Substantia nigra (tissue), 51 donors: ENCODE measurements at places on chromosomes 16 and 17.

DNA sequence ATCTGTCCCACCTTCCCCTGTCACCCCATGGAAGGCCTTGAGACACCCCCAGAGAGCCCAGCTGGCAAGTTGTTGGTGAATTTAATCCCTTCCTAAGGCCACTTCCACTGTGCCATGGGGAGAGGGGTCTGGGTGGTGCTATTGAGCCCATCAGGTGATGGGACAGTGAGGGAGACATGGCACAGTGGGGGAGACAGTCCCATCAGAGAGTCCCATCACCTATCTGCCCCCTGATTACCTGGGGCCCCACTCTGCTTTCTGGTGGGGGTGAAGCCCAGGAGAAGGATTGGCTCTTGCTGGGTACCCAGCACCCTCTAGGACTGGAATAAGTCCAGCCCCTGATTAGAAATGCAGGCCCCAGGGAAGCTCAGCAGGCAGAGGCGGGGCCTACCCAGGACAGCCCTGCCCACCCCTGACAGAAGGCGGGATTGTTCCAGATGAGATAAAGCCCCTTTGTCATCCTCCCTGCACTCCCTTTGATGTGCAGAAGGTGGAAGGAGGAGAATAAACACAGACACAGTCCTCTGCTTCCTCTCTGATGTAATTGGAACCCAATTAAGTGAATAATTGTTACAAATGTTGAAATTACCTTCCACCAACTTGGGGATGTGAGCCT, 18.9 kb downstream of the TMEM132E start:
- peak; percentile 63 for DNase-seq

GRCh38 chr16:87927195-87927562, 9.2 kb downstream of the CA5A start:
- no peak for DNase-seq

DNA sequence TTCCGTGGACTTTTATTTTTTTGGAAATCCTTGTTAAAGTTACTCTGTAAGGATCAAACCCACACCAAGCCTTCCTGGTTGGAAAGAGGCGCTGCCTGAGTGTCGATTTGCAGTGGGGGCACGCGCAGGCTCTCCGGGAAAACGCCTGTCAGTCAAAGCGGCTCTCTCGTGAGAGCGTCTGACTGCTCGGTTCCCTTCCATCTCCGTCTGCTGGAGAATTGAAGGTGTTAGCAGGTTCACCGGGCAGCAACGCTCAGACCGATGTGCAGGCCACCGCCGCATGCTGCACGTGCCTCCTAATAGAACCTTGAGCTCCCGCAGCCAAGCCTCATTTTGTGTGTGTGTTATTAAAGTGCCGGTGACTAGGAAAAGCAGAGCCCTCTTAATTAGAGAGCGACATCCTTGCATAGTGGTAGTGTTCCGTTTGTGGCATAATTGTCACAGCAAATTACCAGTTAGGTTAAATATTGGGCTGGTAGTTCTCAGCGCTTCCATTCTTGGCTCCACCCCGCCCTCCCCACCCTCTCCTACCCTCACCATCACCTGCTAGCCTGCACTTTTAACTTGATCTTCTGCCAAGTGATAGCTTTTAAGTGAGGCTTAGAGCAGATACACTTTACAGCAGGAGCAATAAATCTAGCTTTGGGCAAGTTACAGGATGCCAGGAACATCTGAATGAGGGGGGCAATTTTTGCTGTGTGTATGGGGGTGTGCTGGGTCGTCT, 75.5 kb downstream of the RPA1 start:
- no peak for DNase-seq

GRCh38 chr16:57984443-57985203, 13.7 kb upstream of the CNGB1 start:
- DNase-seq = no peak

- no peak for DNase-seq
These were observed 6.2 kb downstream of the GSE1 start for GRCh38 chr16:85619101-85619891.

- no peak for DNase-seq
These were observed 37.0 kb downstream of the FBXL20 start for GRCh38 chr17:39364236-39365025.

GRCh38 chr17:5511401-5512225, 25.2 kb downstream of the MIS12 start:
- DNase-seq = peak; percentile 49

DNA sequence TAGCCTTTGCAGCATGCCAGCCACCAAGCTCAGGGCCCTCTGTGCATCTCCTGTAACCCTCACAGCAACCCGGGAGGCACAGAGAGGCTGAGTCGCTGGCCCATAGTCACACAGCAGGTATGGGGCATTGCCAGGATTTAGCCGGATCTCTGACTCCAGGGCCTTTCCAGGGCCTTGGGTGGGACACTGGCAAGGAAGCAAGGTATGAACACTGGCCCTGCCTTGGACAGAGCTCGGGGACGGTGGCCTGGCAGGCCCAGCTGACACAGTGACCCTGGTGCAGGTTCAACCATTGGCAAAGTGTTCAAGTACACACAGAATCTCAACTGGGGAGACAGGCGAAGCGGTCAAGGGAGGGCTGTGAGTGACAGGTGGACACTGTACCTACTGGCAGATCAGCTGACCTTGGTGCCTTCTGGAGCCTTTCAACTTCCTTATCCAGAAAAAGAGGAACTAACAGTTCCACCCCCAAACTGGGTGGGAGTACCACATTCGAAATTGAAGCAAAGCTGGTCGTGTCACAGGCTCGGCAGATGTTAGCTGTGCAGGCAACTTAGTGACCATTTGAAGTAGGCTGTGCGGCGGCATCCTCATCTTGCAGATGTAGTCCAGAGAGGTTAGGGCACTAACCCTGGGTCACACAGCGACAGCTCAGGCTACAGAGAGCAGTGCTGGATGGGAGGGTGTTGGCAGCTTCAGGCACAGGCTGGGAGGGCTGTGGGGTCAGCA, 287.4 kb downstream of the SEC14L1 start:
- DNase-seq = no peak

DNA sequence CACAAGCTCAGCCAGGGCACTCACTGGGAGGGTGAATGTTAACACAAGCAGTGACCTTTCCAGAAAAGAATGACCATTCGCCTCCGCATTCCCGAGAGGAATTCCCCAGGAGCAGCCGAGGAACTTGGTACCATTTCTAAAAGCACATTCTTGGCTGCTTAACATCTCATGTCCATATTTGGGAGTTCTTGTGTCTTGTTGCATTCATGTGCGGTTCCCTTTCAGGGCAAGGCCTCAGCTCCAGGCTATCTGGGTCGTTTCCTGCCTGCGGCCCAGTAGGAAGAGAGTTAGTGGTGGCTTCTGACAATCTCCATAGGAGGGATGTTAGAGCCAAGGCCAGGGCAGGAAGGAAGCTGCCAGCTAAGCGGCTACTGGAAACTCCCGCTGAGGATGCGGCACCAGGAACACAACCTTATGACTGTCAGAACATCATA, 27.8 kb upstream of the MEAK7 start:
- no peak for DNase-seq

DNA sequence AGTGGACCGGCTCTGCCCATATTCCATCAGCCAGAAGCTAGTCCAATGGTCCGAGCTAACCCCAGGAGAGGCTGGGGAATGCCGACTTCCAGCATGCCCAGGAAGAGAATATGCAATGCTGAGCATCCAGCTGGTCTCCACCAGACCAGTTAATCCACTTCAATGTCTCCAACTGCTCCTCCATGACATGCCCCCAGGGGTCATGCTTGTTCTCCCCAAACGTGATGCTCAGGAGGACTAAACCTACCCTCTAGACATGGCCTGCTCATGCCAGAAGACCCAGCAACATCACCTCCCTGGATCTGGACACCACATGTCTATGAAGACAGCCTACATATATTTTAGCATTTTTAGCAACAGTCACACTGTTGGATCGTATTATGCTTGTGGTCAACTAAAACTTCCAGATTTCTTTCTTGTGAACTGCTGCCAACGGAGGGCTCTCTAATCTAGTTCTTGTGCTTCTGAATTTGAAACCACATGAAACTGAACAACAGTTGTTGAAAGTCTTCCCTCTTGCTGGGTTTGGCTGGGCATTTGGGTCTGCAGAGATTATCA, 245.1 kb downstream of the SOX9 start:
- no peak for DNase-seq
